ENCODE measurements at places on chromosomes 2 and 18. TPM values are rescaled to one million over a fixed set of nuclear protein-coding genes. Genes with fewer than 3 reads are reported as not detected.

SP9 gene
- not detected for total RNA-seq

DNAH6 gene
- total RNA-seq, result not detected

LIPG gene
- total RNA-seq, result 123 TPM

STPG4 gene
- not detected for total RNA-seq

ZNF396 gene
- total RNA-seq, result 0.53 TPM

GCKR gene
- 1.8 TPM for total RNA-seq

PLA2R1 gene
- 14.5 TPM for total RNA-seq

INHBB gene
- total RNA-seq, result 2.4 TPM

PDE1A gene
- total RNA-seq, result 0.06 TPM

TNFAIP6 gene
- 0.82 TPM for total RNA-seq

NOTO gene
- total RNA-seq, result not detected

GYPC gene
- total RNA-seq, result 308 TPM

PLGLB2 gene
- total RNA-seq, result 0.99 TPM

DHRS9 gene
- total RNA-seq, result not detected

KCNE4 gene
- total RNA-seq, result 1.2 TPM

CCNYL1 gene
- total RNA-seq, result 26.2 TPM
